NCI-H82 (cell line): ENCODE measurements at places on chromosomes 3 and 15.

DNA sequence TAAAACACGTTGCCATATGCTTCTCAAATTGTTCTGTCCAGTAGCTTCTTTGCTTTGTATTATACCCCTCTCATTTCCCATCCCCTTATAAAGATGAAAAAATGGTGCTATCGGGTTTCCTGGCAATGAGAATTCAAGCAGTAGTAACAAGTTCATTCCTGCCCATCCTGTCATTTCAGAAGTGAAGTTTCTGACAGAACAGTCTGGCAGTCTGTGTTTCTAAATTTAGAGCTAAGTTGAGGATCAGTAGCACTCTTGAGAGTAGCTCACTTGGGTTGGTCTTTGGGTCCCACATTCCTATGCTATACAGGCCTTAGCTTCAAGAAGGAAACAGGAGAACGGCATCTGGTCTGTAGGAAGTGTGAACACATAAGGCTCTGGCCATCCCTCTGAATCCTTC is 134.6 kb downstream of the GHSR start:
- no peak for DNase-seq

DNA sequence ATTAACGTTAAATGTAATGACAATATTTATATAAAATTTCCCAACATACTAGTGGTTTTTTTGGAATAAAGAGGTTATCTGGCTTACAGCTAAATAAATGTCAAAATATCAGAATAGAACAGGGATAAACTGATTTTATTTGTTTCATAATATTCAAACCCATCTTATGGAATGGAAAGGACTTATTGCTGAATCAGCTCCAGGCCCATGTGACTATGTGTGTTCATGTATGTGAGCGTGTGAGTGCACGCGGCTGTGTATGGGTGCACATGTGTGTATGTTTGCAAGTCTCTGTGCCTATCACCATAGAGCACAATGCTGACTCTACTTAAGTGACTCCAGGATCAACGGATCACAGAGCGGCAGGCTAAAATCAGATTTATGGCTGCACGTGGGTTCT is 392.3 kb upstream of the GRM7 start:
- DNase-seq, result peak; percentile 87

DNA sequence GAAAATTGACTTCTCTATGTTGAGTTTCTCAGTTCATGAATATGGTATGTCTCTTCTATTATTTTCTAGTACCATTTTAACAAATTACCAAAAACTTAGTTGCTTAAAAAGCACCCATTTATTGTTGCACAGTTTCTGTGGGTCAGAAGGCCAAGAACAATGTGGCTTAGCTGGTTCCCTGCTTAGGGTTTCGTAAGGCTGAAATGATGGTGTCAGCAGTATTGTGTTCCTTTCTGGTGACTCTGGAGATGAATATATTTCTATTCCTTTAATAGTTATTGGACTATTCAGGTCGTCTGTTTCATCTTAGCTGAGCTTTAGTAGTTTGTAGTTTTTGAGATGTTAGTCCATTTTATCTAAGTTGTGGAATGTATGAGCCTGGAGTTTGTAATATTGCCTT is 44.9 kb downstream of the IL1RAP start:
- DNase-seq, result no peak

GRCh38 chr3:18500322-18500721 is 75.2 kb upstream of the SATB1 start:
- no peak for DNase-seq

DNA sequence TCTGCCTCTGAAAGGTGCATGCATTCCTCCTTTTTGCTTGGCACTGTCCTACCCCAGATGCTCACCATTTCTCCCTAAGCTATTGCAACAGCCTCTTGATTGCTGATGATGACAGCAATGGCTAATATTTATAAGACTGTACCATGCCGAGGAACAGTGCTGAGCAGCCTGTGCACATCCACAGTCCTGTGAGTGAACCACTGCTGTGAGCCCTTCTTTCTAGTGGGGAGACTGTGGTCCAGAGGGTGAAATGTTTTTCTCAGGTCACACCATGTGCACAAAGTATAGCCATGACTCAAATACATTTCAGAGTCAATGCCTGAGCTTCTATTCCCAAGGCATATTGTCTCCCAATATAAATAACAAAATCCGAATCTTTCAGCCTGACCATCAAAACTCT is 231.2 kb upstream of the LRTM1 start:
- DNase-seq, result no peak

DNA sequence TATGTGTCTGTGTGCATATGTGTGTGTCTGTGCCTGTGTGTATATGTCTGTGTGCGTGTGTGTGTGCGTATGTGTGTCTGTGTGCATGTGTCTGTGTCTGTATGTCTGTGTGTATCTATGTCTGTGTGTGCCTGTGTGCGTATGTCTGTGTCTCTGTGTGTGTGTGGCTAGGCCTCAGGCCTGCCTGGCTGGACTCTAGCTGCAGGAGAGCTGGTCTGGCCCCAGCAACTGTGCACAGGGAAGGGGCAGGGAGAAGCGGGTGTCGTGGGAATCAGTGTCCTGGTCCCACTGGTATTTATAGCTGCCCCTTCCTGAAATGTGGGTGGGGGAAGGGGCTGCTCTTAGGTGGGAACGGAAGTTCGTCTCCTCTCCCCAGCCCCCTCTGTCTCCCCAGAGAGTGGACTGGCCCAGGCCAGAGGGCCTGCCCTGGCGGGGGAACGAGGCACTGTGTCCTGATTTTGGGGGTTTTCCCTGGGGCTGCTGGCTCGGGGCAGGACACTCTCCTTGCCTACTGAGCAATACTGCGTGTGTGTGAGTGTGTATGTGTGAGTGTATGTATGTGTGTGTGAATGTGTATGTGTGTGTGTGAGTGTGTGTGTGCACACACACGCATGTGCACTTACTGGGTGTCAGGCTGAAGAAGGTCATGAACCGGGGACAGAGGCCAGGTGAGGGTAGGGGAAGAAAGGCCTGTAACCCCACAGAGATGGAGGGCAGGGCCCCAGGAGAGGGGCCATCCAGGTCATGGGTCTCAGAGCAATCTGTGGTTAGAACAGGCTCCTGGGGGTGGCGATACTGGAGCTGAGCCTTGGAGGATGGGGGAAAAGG is 6.6 kb downstream of the CSPG4 start:
- no peak for DNase-seq

DNA sequence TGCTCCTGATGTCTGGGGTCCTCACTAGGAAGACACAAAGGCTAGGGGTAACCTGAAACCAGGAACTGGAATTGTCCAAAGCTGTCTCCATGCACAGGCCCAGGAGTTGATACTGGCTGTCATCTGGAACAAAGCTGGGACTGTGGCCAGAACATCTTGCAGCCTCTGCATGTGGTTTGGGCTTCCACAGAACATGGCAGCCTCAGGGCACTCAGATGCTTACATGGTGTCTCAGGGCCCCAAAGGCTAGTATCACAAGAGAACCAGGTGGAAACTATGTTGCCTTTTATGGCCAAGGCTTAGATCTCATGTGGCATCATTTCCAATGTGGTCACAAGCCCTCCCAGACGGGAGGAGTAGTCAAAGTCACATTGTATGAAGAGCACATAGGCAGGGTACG is 335.2 kb upstream of the TRIM42 start:
- DNase-seq, result no peak
